Nephron progenitor cell (in vitro differentiated cells): ENCODE measurements at places on chromosomes 12 and 14.
A peak's percentile ranks its signal among the peaks of the same experiment; 100 is the strongest.

GRCh38 chr14:93991212-93991611 lies 5.9 kb upstream of the CCDC197 start:
- no peak for DNase-seq

DNA sequence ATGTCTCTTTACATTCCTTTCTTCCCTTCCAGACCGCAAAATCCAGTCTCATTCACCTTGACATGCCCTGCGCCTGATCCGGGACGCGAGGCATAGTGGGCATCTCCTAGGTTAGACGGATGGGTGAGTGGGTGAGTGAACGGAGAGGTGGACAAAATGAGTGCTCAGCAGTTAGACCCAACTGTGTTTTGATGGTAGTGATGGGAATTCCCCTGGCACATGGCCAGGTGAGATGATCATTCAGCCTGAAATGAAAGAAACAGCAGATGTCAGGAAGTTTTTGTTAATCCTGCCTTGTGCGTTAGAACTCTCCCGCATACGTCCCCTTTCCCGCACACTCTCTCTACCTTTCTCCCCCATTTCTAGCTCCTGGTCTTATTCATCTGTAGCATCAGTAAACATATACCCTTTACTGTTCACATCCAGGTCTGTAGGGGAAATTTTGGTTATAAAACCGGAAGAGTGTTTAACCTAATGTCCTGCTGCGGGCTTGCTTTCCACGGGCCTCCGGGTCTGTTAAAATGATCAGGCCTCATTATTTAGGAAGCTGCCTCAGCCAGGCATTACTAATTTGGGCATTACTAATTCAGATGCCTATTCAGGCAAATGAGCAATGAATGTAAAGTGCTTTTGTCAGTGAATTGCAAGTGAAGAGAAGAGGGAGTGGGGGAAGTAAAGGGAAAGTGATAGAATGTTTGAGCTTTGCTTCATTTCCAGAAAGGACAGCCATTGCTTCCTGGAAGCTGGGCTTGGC lies 172.8 kb downstream of the ETV6 start:
- DNase-seq: no peak

DNA sequence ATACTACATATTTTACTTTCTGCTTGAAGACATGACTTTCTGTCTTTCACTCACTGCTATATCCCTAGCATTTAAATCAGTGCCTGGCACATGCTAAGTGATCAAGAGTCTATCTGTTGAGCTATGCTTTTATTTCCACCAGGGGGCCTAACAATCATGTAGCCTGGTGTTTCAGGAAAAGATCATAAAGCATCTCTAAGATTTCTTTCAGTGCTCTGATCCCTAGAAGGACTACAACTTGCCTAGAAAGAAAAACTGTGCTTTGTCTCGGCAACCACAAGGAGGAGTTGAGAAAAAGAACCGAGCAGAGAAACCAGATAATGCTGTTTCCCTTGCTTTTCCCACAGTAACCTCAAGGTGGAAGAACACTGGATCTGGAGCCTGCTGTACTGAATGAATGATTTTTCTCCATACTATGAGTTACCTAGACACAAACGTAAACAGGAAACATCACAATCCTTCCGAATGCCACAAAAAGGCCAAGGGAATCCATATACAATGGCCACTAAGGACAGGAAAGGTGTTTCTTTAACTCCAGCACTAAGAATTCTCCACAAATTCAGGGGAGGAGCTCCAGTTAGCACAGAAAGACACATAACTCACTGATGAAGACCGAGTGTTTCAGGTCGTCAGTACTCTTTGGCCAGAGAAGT lies 1.2 kb downstream of the CRY1 start:
- DNase-seq: peak; percentile 26

- DNase-seq: no peak
These were observed 10.1 kb upstream of the SLC11A2 start for GRCh38 chr12:51036279-51036678.

GRCh38 chr12:29278673-29279420 lies 102.1 kb downstream of the ERGIC2 start:
- DNase-seq: no peak

- DNase-seq: no peak
These were observed 60.2 kb downstream of the LGR5 start for GRCh38 chr12:71499834-71500233.

DNA sequence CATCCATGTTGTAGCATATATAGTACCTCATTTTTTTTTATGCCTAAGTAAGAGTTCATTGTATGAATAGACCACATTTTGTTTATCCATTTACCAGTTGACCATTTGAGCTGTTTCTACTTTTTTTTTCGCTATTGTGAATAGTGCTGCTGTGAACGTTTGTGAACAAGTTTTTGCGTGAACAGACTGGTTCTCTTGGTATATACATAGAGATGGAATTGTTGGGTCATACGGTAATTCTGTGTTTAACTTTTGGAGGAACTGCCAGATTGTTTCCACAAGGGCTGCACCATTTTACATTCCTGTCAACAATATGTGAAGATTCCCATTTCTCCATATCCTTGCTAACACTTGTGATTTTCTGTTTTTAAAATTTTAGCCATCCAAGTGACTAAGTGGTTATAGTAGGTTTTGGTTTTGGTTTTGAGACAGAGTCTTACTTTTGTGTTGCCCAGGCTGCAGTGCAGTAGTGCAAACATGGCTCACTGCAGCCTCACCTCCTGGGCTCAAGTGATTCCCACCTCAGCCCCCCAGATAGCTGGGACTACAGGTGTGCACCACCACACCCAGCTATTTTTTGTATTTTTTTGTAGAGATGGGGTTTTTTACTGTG lies 68.3 kb upstream of the AMN start:
- DNase-seq: no peak

DNA sequence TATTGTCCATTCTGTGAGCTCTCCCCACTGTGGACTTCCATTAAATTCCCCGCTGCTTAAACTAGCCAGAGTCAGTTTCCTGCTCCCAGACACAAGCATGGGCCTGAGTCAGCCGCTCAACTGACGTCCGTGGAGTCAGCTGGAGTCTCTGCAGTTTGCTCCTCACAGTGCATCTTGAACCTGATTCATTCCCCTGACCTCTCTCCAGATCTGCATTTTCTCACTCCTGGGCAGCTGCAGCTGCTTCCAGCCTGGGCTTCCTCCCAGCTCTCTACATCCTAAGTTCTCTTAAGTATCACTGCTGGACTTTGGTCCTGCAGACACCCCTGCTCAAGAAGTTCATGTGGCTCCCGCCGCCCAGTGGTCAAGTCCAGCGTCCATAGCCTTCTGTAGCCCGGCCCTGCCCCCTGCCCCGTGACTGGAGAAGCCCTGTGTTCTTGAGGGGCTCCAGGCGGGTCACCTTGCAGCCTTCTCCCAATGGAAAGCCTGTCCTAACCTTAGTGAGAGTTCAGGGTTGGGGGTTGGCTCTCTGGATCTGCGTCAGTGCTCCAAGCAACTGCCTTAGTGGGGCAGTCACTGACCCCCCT lies 20.0 kb downstream of the NFKBIA start:
- no peak for DNase-seq

GRCh38 chr14:76432827-76433752 lies 57.2 kb downstream of the ESRRB start:
- no peak for DNase-seq

GRCh38 chr12:110537605-110538409 lies 35.7 kb downstream of the RAD9B start:
- no peak for DNase-seq

DNA sequence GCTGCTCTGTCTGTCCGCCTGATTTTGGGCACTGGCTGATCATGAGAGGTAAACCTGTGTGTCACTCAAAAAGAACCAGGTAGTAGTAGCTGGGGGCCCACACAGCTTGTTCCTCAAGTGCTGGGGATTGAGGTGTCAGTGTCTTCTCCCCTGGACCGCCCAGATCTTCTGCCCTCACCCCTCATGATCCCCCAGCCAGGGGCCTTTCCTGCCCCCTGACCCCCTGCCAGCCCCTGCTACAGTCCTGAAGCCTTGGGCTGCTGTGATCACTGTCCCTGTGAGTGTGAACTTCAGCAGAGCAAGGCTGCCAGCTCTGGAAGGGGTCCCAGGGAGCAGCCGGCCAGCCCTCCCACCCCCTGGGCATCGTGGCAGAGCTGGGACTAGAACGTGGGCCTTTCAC lies 11.4 kb downstream of the WSCD2 start:
- DNase-seq: no peak

GRCh38 chr14:95387826-95388445 lies 68.2 kb upstream of the CLMN start:
- DNase-seq: no peak

DNA sequence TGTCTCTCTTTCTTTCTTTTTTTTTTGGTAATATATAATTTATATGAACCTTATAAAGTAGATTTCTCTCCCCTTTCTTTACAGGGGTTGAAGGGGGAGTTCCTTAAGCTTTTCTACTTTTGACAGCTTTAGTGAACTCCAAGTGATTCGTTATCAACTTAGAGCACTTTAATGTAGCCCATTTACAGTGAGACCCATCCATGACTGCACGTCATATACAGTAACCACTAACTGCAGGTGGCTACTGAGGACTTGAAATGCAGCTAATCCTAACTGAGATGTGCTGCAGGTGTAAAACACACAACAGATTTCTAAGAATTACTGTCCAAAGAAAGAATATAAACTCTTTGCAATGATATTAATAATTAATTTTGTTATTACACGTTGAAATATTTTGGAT lies 582 bp downstream of the LRRIQ1 start:
- DNase-seq: no peak

DNA sequence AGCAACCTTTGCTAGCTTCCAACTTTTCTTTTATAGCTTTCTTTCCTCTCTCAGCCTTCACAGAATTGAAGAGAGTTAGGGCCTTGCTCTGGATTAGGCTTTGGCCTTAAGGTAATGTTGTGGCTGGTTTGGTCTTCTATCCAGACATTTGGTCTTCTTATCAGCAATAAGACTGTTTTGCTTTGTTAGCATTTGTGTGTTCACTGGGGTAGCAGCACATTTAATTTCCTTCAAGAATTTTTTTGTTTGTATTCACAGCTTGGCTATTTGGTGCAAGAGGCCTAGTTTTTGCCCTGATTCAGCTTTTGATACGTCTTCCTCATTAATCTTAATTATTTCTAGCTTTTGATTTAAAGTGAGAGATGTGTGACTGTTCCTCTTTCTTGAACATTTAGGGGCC lies 130.8 kb downstream of the RAD51B start:
- DNase-seq: no peak

DNA sequence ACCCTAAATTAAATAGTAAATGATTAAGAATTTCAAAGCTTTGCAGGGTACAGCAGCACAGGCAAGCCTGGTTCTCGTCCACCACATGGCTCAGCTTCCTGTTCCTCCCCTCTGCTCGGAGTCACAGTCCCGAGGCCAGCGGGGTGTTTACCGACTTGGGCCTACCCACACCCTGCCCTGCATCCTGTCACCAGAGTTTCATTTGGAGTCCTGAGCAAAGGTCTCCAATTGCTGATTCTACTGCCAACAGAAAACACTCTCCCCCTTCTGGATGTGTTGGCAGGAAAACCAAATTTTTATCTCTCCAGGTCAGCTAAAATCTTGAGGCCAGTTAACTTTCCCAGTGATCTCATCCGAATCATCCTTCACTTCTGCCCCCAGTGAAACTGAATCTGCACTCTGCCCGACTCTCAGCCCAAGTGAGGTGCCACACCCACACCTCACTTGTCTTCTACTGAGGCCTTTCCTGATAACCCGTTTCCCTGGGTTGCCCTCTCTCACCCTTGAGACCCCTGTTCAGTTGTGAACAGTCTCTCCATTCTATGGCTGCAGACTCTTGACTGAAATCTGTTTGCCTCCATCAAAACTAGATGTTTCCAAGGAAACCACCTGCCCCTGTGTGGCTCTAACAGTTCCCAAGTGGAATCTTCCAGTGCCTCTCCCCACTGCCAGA lies 71.2 kb downstream of the VCPKMT start:
- no peak for DNase-seq

GRCh38 chr12:52390739-52391617 lies 5.5 kb upstream of the KRT84 start:
- peak; percentile 37 for DNase-seq

DNA sequence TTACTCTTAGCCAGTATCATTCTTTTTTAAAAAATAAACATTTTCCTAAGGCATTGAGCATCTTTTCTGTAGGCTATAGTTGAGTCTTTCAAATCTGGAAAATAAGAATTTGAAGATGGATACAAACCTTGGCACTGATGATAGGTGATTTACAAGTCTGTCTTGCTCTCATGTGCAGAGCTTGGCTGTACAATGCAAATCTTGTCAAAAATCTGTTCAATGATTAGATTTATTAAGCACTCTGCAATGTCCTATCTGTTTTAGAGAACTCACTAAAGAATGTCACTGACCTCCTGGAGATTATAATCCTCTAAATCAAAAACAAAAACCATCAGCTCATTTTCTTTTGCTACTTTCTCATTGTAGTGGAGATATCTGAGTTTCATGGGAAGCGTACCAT lies 42.8 kb upstream of the AMIGO2 start:
- DNase-seq: no peak

DNA sequence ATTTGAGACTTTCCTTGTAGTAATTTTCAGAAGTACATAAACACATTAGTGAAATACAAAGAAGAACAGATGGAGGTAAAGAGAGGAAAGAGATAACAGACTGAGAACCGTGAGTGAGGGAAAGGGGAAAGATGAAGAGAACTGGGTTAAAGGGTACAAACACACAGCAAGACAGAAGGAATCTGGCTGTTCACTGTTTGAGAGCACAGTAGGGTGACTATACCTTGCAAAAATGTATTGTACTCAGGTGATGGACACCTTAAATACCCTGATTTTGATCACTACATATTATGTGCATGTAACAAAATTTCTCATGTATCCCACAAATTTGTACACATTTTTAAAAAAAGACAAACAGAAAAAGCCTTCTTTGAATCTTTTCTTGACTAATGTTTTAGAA lies 2.7 kb upstream of the TRHDE start:
- DNase-seq: no peak

- no peak for DNase-seq
These were observed 24.4 kb upstream of the CDK17 start for GRCh38 chr12:96424601-96425000.

DNA sequence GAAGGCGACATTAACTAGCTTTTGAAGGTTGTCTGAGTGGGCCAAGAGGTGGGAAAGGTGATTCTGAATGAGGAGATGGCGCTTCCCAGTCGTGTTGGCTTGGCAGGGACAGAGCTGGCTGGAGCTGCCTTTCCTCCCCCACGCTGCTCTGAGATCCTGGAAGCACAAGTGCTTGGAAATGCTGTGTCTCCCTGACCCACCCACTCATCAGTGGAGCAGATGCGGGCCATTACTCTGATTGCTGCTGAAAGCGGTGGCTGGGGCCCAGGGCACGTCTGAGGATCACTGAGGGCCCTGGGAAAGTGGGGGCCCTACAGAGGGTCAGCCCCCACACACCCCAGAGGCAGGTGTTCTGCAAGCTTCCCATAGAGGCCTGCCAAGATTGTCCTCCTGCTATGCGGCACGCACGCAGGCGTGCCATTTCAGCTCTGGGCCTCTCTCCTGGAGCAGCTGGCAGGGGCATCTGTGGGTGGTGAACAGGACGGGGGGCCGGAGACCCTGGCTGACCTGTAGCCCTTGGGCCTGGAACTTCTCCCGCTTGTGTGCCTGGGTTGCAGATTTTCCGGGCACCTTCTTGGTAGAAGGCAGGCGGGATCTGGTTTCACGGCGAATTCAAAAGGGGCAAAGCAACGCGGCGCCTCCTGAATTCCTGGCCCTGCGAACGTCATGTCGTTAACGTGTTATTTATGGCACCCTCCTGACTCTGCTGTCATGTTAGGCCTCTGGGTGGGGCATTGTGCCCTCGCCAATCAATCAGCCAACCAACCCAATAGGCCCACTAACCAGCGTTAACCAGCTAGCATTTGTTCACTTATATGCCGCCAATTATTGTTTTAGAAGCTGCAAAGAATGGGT lies 133.8 kb upstream of the TBX3 start:
- DNase-seq: peak; percentile 66

- DNase-seq: no peak
These were observed 22.9 kb upstream of the ARL1 start for GRCh38 chr12:101430456-101430855.
